Cardiac septum (tissue), 1 donor: ENCODE measurements at places on chromosomes 6 and 20.

GRCh38 chr6:154824076-154824475 is 90.9 kb downstream of the SCAF8 start:
- DNase-seq, result no peak

DNA sequence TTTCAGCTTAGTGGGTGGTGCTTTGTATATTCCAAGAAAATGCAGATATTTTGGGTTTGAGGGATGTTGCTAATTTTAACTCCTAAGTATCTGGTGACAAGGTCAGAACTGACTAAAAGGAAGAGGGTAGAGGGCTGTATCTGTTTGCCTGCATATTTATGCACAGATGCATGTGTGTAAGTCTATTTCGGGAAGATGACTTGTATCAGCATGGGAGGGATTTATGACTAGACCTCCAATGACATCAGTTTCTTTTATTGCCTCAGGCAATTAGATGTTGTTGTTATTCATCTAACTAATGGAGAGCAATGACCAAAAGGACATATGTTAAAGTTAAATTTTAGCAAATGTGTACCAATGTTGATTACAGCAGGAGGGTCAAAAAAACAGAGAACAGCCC is 734.3 kb downstream of the QKI start:
- no peak for DNase-seq

DNA sequence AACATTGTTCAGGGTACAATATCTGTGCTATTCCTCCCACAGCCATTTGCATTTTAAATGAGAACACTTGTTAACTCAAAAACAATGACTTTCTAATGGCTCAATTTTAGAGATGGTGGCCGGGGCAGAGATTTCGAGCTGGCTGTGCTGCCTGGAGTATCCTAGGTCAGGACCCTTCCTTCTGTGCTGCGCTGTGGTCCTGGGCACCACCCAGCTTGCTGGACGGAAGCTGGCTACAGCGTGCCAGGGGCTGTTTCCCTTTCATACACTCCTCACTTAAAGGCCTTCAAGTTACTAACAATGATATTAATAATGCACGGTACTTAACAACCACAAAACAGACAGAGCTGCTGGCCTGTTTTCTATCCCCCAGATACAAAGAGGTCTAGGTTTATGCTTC is 194.4 kb upstream of the CST7 start:
- no peak for DNase-seq

GRCh38 chr20:48710341-48711043 is 117.3 kb downstream of the PREX1 start:
- DNase-seq, result no peak

DNA sequence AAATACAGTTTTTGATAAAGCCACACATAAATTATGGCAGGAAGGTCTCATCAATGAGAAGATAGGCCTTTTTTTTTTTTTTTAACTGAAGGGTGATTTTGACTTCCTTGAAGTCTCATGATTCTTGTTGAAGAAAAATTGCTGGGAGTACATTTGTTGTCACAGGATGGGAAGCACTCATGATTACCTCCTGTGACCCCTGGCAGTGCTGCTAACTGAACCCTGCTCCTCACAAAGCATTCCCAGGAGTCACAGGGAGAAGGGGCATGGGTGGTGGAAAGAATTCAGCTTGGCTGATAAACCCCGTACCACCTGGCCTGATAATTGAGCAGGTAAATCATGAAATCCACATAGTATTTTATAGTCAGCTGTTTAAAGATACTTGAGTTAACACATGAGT is 86.9 kb downstream of the CD109 start:
- DNase-seq, result no peak

GRCh38 chr6:79094938-79095337 is 16.9 kb upstream of the PHIP start:
- DNase-seq, result no peak

DNA sequence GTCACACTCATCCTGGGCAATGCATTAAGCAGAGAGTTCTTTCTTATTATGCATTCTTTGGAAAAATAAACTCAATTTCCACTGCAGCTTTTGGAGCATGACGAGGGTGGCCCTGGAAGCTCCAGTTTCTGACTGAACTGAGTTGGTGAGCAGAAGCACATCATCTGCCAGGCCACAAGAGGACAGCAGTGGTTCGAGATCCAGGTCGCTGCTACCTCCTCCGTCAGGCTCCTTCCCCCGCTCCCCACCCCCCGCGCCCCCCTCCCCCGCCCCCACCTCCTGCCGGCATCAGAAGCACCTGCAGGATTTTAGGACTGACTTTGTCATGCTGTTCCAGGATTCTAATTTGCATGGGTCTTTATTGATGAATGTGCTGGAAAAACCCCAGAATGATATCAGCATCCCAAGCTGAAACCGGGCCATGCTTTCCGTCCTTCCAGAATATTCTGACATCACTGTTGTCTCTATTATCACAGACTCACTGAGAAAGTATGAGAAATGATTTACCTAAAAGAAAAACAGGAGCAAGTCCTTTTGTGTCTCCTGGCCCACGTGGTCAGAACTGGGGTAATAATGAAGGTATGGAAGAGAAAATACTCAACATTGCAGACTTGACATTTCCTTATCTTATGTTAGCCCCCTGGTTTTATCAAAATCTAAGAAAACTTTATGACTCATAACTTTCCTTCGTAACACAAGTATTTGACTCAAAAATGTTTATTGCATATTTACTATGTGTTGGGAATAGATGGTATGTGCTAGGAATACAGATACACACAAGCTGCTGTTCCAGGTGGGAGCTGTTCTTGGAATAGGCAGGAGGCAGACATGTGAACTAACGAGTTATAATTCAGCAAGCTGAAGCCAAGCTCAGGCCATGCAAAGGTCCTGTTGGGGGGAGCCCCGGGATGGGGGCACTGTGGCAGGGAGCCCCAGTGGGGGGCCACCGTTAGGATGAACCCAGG is 220.2 kb upstream of the EXOC2 start:
- DNase-seq, result no peak

DNA sequence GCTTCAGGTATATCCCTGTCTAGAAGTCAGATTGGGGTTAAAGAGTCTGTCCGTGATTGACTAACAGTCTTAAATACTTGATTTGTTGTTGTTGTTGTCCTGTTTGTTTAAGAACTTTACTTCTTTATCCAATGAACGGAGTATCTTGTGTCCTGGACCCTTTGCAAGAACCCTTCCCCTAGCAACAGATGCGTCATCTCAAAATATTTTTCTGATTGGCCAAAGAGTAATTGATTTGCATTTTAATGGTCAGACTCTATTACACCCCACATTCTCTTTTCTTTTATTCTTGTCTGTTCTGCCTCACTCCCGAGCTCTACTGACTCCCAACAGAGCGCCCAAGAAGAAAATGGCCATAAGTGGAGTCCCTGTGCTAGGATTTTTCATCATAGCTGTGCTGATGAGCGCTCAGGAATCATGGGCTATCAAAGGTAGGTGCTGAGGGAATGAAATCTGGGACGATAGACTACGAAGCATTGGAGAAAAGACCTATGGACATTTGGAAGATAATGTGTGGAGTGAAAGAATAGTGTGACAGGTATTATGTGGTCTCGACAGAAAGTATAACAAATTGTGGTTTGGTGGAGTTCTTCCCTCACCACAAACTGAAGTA is at the start of gene HLA-DRA:
Gene HLA-DRA (plus strand): TSS at position 286 of the 613 bp plus-strand sequence. CDS start 64 bp downstream, at position 350.
- DNase-seq, result no peak

DNA sequence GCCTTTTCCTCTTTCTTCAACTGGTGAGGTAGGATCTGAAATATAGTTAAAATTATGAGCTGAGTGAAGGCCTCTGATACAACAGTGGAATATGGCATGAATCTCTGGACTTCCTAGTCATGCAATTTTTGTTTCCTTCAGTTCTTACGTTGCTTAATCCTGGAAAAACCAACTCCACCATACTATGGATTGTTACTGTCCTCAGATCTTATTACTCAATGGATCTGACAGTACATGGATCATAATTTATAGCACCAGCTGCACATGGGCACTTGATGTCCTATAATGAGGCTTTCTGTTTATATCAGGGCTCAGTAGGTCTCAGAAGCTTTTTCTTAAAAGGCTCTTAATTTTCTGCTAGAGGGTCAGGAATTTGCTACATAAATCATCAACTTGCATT is 1341.0 kb upstream of the EYS start:
- no peak for DNase-seq

DNA sequence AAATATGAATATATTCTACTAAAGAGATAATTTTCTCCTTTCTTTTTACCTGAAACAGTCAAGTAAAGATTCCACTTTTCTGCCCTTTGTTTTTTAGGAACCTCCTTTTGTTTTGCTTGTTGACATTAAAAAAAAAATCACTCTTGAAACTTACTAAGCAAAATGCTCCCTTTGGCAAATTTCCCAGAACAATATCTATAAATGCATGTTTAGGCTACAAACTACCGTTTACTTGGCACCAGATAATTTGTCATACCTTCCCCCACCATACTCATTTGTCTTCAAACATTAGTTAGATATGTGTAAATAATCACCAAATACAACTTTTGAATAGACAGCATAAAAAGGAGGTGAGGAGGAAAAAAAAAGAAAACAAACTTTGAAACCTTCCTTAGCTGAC is 604.7 kb downstream of the RFPL4B start:
- no peak for DNase-seq

DNA sequence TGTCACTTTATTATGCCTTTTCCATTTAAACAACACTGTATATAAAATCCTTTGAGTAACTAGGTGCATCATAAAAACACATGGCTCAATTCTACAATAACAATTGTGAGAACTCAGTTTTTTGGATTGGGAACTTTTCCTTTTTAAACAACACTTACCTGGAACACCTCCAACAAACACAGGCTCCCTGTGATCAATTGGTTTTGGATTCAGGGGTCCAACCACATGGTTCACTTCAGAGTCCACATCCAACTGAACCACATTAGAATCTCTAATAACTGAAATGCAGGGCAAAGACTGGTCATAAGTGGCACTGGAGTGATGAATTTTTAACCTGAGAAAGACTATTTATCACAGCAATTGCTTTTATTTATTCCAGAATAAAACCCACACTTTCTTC is 26.5 kb downstream of the FAM229B start:
- no peak for DNase-seq

- DNase-seq, result no peak
Measured at GRCh38 chr6:56849896-56850295, 105.0 kb upstream of the BEND6 start.

GRCh38 chr20:49671433-49671832 is 42.2 kb downstream of the B4GALT5 start:
- DNase-seq, result no peak

GRCh38 chr6:1855890-1856289 is 246.2 kb downstream of the FOXC1 start:
- no peak for DNase-seq

DNA sequence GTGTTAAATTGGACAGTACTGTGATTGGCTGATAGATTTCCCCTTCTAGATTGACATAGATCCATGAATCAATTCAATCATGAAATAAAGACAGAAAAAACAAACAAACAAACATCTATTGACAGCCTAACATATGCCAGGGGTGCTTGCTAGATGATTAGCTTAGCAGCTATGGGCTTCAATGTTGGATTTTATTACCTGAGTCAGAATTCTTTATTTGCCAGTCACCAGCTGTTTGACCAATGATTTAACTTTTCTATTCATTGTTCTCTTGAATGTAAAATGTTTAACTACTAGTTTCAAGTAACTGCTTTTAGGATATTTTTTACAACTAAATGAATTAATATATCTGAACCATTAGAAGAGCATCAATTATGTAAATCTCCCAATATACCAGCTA is 901.3 kb upstream of the CITED2 start:
- no peak for DNase-seq

DNA sequence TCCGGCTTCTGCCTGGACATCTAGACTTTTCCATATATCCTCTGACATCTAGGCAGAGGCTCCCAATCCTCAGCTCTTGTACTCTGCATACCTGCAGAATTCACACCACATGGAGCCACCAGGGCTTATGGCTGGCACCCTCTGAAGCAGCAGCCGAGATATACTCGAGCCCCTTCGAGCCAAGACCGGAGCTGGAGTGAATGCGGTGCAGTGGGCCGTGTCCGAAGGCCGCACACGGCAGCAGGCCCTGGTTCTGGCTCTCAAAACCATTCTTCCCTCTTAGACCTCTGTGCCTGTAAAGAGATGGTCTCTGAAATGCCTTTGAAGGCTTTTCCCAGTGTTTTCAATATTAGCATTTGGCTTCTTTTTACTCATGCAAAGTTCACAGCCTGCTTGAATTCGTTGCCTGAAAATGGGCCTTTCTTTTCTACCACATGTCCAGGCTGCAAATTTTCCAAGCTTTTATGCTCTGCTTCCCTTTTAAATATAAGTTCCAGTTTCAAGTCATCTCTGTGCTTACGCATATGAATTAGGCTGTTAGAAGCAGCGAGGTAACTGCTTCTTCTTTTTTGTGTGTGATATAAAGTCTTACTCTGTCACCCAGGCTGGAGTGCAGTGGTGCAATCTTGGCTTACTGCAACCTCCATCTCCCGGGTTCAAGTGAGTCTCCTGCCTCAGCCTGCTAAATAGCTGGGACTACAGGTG is 3.8 kb upstream of the SIRPB1 start:
- DNase-seq, result no peak

DNA sequence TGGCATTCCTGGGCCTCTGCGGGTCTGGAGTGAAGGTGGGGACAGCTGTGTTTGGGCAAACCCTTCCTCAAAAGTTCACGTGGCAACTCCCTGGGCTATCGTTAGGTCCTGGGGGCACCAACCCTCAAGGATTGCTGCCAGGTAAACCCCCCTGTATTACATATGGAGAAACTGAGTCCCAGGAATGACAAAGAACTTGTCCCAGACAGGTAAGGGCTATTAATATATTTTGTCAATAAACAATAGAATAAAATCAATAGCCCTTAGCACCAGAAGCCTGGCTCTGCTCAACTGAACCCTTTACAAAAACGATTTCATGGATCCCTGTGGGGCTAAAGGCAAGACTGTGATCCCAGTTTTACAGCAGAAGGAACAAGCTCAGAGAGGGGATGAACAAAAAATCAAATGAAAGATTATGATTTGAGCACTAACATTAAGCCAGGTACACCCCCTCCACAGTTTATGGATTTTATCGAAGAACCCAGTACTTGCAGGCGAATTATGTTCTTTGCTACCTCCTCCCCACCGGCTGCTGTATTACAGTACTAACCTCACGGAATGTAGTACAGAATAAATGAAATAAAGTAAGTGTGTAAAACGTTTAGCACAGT is 2.7 kb downstream of the ID1 start:
- DNase-seq, result no peak

- no peak for DNase-seq
Measured at GRCh38 chr20:18749528-18749927, 64.1 kb upstream of the SCP2D1 start.

GRCh38 chr20:5835871-5836270 is 85.7 kb downstream of the SHLD1 start:
- no peak for DNase-seq

GRCh38 chr6:157879873-157880254 is 56.8 kb downstream of the SNX9 start:
- DNase-seq, result no peak

- DNase-seq, result peak; percentile 65
Measured at GRCh38 chr20:23585808-23586734, 17.8 kb upstream of the CST9L start.

GRCh38 chr6:111784433-111784832 is 88.8 kb downstream of the FYN start:
- no peak for DNase-seq

- no peak for DNase-seq
Measured at GRCh38 chr6:3370361-3371221, 86.3 kb downstream of the SLC22A23 start.
